ENCODE measurements at places on chromosomes 4 and X. TPM values are rescaled to one million over a fixed set of nuclear protein-coding genes. Genes with fewer than 3 reads are reported as not detected.
A peak's percentile ranks its signal among the peaks of the same experiment; 100 is the strongest.

- peak overlapping the region; percentile 79 for H3K4me3 ChIP-seq
- no peak overlapping the region for H3K27ac ChIP-seq
- peaks cover 11% of the 10 kb centered on the region for H3K27me3 ChIP-seq
- H3K36me3 ChIP-seq: no peaks in the 10 kb centered on the region
Measured at GRCh38 chr4:140426610-140427105, 790 bp downstream of the CLGN start.

The NDST3 gene
- under 0.01 TPM for total RNA-seq

GRCh38 chr4:128831531-128832242 lies 22.2 kb downstream of the JADE1 start:
- peaks cover 15% of the 10 kb centered on the region for H3K36me3 ChIP-seq
- peaks cover 16% of the 10 kb centered on the region for H3K4me1 ChIP-seq
- DNase-seq: peak; percentile 57
- H3K4me3 ChIP-seq: no peak overlapping the region
- H3K27me3 ChIP-seq: no peaks in the 10 kb centered on the region

The GPR143 gene
- not detected for total RNA-seq

The MEPE gene
- not detected for total RNA-seq

The CCSER1 gene
- not detected for total RNA-seq

The POU4F2 gene
- not detected for total RNA-seq

DNA sequence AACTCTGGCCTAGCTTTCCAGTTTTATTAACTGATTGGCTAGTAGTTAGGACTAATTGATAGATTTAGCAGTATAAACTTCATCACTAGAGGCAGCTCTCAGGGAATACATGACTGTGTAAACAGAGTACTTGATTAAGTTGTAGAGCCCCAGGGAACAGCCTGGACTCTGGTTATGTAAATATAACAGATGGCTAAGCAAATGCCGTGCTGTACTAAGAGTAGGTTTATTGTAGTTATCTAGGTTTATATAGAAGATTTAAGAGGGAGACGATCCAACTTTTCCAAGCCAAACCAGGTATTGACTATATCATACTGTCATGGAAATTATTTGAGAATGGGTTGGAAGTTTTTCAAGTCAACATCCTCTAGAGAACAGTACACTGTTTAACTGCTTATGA lies 463.4 kb upstream of the GRID2 start:
- H3K36me3 ChIP-seq: no peaks in the 10 kb centered on the region
- H3K27me3 ChIP-seq: no peaks in the 10 kb centered on the region
- no peaks in the 10 kb centered on the region for H3K4me1 ChIP-seq
- H3K4me3 ChIP-seq: no peak overlapping the region

The PABPC1L2A gene
- total RNA-seq: not detected

DNA sequence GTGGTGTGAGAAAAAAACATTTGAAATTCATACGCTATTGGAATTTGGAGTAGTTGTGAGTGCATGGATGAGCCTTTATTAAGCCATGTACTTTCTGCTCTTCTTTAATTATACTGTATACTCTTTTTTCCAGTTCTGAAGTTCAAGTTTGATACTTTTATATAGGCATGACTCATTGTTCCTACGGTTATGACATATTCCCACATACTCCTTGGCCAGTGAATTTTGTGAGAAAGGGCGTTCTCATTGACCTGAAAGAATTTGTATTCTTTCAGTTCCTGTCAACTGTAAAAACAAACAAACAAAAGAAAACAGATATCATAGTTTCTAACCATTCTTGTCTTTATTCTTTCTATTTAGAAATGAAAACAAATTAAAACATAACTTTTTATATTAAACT lies 407.3 kb downstream of the MAPK10 start:
- peak; percentile 58 for DNase-seq
- H3K27me3 ChIP-seq: no peaks in the 10 kb centered on the region
- H3K27ac ChIP-seq: no peak overlapping the region
- 0 out of 2 replicates have a peak, but pooled peaks cover 2% of the 10 kb centered on the region for H3K4me1 ChIP-seq
- H3K4me3 ChIP-seq: no peak overlapping the region

- H3K27ac ChIP-seq: peak overlapping the region; percentile 41
- no peaks in the 10 kb centered on the region for H3K27me3 ChIP-seq
- peaks cover 6% of the 10 kb centered on the region for H3K4me1 ChIP-seq
- H3K36me3 ChIP-seq: no peaks in the 10 kb centered on the region
Measured at GRCh38 chr4:147590249-147590920, 26.8 kb upstream of the TMEM184C start.

DNA sequence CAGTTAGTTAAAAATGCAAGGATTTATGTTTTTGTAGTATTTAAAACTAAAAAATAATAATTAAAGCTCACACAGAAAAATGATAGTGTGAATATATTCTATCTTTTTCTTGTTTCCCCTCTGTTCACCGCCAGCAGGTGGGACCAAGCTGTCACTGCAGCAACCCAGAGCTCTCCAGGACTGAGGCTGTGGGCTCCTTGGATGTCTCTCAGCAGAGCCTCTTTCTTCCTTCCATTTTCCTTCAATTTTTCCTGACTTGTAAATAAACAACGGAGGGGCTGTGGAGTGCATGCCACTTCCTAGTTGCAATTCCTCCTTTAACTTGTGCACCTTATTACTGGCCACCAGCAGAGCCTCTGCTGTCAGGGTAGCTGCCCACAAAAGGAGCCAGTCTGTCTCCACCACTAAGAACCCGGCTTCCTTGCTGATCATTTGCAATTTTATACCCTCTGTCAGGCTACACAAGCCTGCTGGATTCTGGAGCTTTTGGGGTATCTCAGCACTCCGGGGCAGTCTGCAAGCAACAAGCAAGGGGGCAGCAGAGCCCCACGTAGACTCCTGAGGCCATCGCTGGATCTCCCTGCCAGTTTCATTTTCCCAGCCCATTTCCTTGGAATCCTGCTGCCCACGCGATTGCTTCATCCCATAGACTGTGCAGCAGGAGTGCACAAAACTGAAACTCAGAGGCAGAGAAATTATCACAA lies 1467.4 kb downstream of the C4orf33 start:
- H3K27me3 ChIP-seq: no peaks in the 10 kb centered on the region
- H3K4me3 ChIP-seq: peak overlapping the region; percentile 38
- H3K27ac ChIP-seq: no peak overlapping the region
- no peaks in the 10 kb centered on the region for H3K4me1 ChIP-seq

- H3K4me3 ChIP-seq: no peak overlapping the region
- DNase-seq: no peak
- no peaks in the 10 kb centered on the region for H3K36me3 ChIP-seq
- H3K27me3 ChIP-seq: no peaks in the 10 kb centered on the region
Measured at GRCh38 chrX:150092549-150092948, 154.3 kb upstream of the EOLA2 start.

GRCh38 chr4:27759611-27760575 lies 899.3 kb downstream of the STIM2 start:
- no peaks in the 10 kb centered on the region for H3K4me1 ChIP-seq
- H3K4me3 ChIP-seq: no peak overlapping the region
- H3K36me3 ChIP-seq: no peaks in the 10 kb centered on the region
- no peaks in the 10 kb centered on the region for H3K27me3 ChIP-seq
- DNase-seq: no peak

DNA sequence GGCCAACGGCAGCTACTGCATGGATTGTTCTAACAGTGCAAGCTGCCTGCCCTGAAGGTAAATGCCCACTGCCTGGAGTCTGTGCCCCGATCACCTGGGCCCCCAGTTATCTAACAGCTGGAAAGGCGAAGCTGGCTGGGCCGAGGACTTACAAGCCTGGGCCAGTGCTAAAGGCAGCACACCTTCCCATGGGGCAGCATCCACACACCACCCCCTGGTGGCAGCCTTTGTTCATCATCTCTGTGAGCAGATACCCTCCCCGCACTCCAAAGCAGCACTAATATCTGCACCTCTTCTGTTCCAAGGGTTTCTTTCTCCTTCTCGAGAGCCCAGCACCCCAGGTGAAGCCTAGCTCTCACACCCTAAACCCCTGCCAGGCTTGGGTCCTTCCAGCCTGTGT lies 7.6 kb downstream of the SLC2A9 start:
- H3K27me3 ChIP-seq: no peaks in the 10 kb centered on the region
- no peak for DNase-seq
- no peak overlapping the region for H3K4me3 ChIP-seq
- peaks cover 7% of the 10 kb centered on the region for H3K4me1 ChIP-seq
- no peaks in the 10 kb centered on the region for H3K36me3 ChIP-seq
- H3K27ac ChIP-seq: no peak overlapping the region

DNA sequence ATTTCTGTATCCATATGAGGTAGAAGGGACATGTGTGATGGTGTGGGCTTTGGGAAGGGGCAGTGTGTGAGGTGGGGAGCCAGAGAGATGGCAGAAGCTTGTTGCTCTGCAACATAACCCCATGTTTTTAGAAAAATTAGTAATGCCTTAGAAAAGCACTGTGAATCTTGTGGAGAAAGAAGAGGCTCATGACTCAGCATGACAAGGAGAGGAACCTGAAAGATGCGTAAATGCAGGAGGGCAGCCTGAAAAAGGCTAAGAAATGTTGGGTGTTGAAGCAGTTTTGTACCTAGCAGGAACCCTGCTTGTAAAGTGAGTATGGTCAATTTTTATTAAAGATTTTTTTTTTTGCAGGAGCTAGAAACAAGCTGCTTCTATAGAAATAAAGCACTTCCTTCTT lies 59.8 kb downstream of the ARSJ start:
- H3K27me3 ChIP-seq: no peaks in the 10 kb centered on the region
- H3K4me1 ChIP-seq: peaks cover 11% of the 10 kb centered on the region
- no peak overlapping the region for H3K4me3 ChIP-seq
- no peaks in the 10 kb centered on the region for H3K36me3 ChIP-seq

DNA sequence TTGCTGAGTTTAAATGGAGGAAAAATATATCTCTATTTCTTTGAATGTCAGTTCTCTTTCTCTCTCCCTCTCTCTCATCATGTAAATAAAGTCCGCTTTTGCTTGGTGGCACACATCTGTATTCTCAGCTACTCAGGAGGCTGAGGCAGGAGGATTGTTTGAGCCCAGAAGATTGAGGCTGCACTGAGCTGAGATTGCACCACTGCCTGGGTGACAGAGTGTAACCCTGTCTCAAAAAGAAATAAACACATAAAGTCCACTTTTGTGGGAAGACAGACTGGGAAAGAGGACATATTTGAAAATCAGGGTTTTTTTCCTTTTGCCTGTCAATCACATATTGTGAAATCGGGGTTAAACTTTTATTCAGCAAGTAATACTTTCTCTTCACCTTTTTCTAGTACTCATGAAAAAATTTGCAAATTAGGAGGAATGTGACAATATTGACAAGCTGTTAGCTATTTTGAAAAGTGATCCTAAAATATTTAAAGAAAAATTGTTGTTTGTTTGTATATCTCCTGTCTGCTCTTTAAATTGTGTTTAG lies 42.6 kb downstream of the PLS3 start:
- H3K36me3 ChIP-seq: no peaks in the 10 kb centered on the region
- no peak overlapping the region for H3K27ac ChIP-seq
- H3K4me1 ChIP-seq: peaks cover 2% of the 10 kb centered on the region
- no peak overlapping the region for H3K4me3 ChIP-seq
- no peak for DNase-seq

The ACE2 gene
- total RNA-seq: not detected

GRCh38 chr4:75321484-75321883 lies 192.7 kb downstream of the RCHY1 start:
- peaks cover 4% of the 10 kb centered on the region for H3K27me3 ChIP-seq
- H3K27ac ChIP-seq: no peak overlapping the region
- no peak overlapping the region for H3K4me3 ChIP-seq
- H3K36me3 ChIP-seq: no peaks in the 10 kb centered on the region
- DNase-seq: no peak

- no peak for DNase-seq
- H3K4me1 ChIP-seq: peaks cover 2% of the 10 kb centered on the region
- H3K36me3 ChIP-seq: no peaks in the 10 kb centered on the region
- H3K27me3 ChIP-seq: no peaks in the 10 kb centered on the region
- H3K4me3 ChIP-seq: no peak overlapping the region
Measured at GRCh38 chr4:156374069-156374468, 420.4 kb upstream of the CTSO start.

The SCRG1 gene
- under 0.01 TPM for total RNA-seq

The ALB gene
- not detected for total RNA-seq

GRCh38 chrX:78075787-78076389 lies 28.2 kb upstream of the PGK1 start:
- H3K27me3 ChIP-seq: no peaks in the 10 kb centered on the region
- H3K27ac ChIP-seq: no peak overlapping the region
- no peak for DNase-seq
- no peaks in the 10 kb centered on the region for H3K4me1 ChIP-seq

GRCh38 chr4:38873290-38873944 lies 5.8 kb downstream of the FAM114A1 start:
- no peak overlapping the region for H3K4me3 ChIP-seq
- H3K4me1 ChIP-seq: peaks cover 24% of the 10 kb centered on the region
- H3K27ac ChIP-seq: no peak overlapping the region
- no peak for DNase-seq

The MAGEB6B gene
- total RNA-seq: not detected

- no peaks in the 10 kb centered on the region for H3K36me3 ChIP-seq
- H3K27me3 ChIP-seq: no peaks in the 10 kb centered on the region
- no peak for DNase-seq
- H3K27ac ChIP-seq: no peak overlapping the region
Measured at GRCh38 chr4:113739197-113739596, 22.3 kb downstream of the CAMK2D start.

The GYG2 gene
- total RNA-seq: 9.2 TPM

GRCh38 chrX:17520016-17520615 lies 145.1 kb downstream of the NHS start:
- DNase-seq: no peak
- no peak overlapping the region for H3K27ac ChIP-seq
- H3K36me3 ChIP-seq: no peaks in the 10 kb centered on the region
- H3K27me3 ChIP-seq: no peaks in the 10 kb centered on the region
- no peak overlapping the region for H3K4me3 ChIP-seq

The TCEAL8 gene
- 91.4 TPM for total RNA-seq

DNA sequence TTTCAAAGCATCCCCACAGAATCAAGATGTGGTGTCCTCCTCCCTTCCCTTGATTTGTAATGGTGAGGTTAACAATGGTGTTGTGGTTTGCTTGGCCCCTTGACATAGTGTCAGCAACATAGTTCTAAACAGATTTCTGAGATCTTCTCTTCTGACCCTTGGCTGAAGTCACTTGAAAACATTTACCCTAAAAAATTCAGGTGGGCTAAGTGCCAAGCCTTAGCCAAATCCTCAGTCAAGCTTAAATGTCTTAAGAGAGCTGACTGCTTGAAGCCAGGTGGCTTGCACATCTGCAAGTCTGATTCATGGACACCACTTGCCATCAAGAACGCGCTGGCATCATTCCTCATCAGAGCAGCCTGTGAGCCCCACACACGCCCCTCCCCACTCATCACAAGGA lies 173.2 kb downstream of the MGST2 start:
- no peak overlapping the region for H3K4me3 ChIP-seq
- DNase-seq: peak; percentile 19
- peaks cover 4% of the 10 kb centered on the region for H3K4me1 ChIP-seq
- no peak overlapping the region for H3K27ac ChIP-seq
- H3K36me3 ChIP-seq: no peaks in the 10 kb centered on the region

Measured in IMR-90 (cell line).